GM04503 (cell line): ENCODE measurements at places on chromosomes 2 and 18.
A peak's percentile ranks its signal among the peaks of the same experiment; 100 is the strongest.

DNA sequence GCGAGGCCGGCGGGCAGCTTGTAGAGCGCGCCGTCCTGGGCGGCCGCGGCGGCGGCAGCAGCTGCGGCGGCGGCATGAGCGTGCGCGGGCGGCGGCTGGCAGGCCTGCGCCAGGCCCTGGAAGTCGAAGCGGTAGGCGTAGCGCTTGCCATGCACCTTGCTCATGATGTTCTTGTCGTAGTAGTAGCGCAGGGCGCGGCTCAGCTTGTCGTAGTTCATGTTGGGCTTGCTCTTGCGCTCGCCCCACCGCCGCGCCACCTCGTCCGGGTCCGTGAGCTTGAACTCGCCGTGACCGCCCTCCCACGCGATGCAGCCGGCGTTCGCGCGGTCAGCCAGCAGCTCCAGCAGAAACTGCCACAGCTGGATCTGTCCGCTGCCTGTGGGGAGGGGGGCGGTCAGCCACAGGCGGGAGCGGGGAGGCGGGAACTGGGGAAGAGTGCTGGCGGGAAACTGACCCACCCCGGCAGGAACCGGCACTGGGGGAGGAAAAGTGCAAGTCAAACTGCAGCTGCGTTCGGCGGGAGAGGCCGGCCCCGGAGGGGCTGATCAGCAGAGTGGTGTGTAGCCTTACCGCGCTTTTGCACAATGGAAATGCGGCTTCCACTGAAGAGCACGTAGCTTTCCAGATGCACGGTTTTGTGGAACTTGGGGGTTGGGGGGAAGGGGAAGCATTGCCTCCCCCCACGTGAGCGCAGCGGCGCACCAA, 3.0 kb downstream of the FEV start:
- no peak for DNase-seq

DNA sequence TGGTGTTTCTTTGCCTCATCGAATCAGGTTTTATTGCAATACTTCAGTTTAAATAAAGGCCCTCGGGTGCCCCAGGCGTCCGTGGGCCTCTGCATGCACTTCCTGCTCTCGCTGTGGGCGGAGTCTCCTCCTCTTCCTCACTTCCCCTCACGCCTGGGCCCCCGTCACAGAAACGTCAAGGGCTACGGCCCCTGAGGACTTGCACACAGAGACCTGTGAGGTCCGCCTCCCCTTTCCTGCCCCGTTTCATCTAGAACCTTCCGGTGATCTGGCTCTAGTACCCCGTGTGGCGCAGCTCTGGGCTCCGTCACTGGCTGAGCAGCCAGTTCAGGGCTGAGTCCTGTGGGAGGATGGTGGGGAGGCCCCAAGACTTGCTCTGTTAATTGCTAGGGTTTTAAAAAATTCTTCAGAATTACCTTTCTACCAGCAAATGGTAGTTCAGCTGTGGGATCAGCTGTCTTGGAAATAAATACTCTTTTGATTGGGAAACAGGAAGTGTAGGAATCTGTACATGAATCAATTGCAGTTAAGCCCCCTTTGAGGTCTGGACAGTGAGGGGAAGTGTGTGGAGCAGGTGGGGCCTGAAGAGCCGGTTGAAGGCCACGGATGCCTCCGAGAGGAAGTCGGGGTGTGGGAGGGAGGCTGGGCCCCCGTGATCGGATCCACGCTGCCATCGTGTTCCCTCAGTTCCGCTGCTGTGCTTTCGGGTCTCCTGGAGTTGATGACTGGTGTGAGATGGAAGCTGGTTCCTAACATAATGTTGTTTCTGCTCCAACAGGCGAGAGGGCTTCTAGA, 10.2 kb downstream of the NFATC1 start:
- no peak for DNase-seq

DNA sequence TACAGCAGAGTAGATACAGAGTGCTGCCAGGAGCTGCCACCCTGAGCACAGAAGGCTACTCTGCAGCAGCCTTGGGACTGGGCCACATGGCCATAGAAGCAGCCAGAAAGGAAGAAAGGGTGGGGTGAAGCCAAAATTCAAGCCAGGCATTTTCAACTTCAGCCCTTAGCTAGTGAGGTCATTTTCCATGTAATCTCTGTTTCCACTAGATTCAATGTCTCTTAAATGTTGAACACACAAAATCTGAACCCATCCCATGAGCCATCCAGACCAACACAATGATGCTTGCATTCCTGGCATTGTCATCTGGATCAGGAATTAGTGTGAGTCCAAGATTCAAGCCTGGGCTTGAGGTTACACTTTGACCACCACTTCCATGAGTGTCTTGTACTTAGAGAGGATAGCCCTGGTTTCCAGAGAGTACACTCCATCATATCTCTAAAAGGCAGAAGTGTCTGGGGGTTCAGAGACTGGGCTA, 243.6 kb downstream of the OSR1 start:
- peak; percentile 25 for DNase-seq

- no peak for DNase-seq
Measured at GRCh38 chr18:79321625-79322405, 73.9 kb upstream of the NFATC1 start.

DNA sequence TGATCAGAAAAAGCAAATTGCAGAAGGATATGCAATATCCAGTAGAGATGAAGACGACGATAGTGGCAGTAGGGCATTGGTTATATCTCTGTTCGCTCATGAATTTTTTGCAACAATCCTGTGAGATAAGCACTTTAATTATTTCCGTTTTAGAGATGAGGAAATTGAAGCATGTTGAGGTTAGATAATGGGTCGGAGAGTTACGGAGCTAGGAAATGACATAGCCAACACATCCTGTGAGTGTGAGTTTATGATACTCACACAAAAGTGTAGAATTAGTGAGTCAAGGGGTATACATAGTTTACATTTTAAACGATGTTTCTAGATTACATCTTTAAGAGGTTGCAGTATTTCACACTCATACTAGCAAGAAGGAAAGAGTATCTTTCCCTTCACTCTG, 123.1 kb upstream of the ARL4C start:
- DNase-seq = no peak

GRCh38 chr2:40213071-40213470, 238.8 kb downstream of the SLC8A1 start:
- peak; percentile 78 for DNase-seq

DNA sequence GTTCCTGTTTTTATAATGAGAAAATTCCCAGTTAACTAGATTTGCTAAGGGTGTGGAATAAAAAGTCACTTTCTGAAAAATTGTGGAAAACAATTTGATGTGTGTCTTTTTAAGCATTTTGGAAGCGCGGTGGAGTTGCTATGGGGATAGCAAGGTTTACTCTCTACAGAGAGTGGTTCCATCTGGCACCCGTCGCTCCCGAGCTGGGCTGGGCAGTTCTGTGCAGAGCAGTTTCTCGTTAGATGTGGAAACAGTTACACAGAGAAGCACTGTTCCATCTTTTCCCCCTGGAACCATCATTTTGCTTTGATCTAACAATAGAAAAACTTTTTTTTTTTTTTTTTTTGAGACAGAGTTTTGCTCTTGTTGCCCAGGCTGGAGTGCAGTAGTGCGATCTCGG, 17.4 kb downstream of the LDLRAD4 start:
- DNase-seq = no peak

DNA sequence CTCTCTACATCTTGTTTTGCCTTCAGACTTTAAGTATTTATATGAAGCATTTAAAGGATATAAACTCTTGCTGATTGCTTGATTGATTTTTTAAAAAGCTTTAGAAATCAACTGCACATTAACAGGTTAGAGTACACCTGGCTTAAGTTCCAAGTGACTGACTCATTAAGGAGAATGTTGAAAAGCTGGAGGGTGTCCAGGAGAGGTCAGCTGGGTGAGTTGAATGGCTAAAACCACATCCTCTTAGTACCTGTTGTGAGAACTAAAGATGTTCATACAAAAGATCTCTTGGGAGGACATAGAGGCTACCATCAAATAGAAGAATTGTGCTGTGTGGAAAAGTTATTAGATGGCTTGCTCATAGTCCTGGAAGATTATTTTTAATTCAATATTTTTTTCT, 206.8 kb downstream of the TXNL1 start:
- DNase-seq = no peak

DNA sequence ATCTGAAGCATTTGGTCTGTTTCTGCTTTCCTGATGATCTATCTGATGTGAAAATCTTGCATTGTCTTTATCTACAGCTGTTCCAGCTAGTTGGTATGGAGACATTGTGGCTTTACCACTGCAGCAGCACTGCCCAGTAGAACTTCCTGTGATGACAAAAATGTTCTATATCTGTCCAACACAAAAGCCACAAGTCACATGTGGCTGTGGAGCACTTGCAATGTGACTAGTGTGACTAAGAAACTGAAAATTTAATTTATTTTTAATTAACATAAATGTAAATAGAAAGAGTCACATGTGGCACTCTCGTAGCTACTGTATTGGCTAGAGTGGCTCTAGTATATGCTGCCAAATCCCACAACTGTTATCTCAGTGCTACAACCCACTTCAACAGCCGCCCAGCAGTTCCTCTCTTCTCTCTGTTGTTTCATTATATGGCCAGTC, 425.7 kb downstream of the SETBP1 start:
- peak; percentile 67 for DNase-seq

DNA sequence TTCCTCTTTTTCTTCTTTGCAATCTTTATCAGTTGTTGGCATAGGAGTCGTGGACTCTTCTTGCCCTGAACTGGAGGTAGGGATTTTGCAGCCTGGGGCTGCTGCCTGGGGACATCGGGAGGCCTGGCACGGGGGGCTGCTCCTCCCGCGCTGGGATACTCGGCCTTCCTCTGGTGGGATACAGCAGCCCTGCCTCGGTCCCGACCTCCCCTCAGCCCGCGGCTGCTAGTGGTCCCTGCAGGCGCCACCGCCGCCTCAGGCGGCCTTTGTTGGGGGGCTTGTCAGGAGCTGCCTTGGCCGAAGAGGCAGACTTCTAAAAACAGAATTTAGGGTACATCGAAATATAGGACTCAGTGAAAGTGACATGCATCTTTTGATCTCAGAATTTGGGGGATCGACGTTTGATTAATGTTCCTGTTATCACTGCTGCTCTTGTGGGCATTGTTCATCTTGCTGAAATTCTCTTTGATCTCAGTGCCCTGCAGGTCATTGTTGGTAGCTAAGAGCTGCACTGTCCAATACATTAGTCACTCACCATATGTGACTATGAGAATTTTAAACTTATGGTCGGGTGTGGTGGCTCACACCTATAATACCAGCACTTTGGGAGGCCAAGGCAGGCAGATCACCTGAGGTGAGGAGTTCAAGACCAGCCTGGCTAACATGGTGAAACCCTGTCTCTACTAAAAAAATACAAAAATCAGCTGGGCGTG, 16.3 kb downstream of the POLR2D start:
- DNase-seq = no peak

DNA sequence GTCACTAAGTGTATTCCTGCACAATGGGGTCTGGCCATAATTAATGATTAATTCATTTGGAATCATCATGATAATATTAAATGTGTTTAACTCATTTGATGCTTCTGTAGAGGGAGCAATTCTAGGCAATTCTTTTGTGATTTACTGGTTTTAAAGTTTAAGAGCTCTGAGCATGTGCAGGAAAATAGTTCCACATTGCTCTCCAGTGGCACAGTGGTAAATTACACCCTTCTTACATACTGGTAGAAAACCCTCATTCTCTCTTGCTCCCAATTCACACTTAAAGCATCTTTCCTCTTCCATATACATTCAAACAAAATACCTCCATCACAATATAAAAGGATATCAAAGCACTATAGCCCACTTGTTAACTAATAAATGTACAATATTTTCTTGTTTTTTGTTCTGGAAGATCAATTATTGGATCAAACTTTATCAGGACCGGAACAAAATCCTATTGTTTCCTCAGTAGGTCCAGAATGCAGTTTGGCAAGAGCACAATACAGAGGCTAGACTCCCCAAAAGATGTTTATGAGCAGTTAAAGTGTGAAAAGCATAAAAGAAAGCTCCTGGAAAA, 844.3 kb downstream of the MBD2 start:
- no peak for DNase-seq

- no peak for DNase-seq
Measured at GRCh38 chr2:57432528-57432927, 614.1 kb upstream of the VRK2 start.

GRCh38 chr2:56100791-56101312, 82.9 kb upstream of the CCDC85A start:
- no peak for DNase-seq

- DNase-seq = no peak
Measured at GRCh38 chr2:71303849-71304248, 27.7 kb upstream of the ZNF638 start.

DNA sequence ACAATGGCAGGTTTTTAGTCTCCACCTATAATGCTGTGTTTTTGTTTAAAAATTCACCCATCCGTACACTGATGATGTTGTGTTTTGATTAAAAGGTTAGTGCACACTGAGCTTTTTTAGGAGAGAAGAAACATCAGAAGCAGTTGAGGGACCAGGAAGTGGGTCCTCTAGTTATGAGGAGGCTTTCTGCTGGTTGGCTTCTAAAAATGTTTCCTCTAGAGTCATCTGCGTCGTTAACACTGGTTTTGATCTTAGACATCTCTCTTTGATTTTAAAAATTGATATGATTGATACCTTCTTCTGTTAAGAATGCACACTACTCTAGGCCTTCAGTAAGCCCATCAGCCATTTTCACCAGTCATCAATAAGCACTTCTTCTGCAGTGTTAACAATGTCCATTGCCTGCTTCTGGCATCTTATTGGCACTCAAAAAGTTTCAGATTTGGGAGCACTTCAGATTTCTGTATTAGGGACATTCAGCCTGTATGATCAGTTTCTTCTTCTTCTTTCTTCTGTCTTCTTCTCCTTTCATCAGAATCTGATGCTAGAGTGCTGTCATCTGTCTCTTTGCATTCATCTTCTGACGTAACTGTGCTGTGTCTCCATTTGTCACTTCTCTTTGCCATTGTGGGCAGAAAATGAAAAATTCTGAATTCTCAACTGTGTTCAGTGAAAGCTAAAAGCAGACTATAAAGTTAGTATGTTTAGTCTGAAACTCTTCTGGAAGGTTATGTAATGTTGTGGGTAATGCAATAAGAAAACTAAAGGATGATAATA, 56.3 kb downstream of the PHLPP1 start:
- DNase-seq = no peak

- no peak for DNase-seq
Measured at GRCh38 chr2:73054980-73055379, 16.5 kb downstream of the SFXN5 start.

- DNase-seq = no peak
Measured at GRCh38 chr2:48617618-48618017, at the start of gene GTF2A1L. GTF2A1L (plus strand) TSS chr2:48617856; CDS start chr2:48617875, 19 bp downstream.

- no peak for DNase-seq
Measured at GRCh38 chr2:19895535-19895934, 6.2 kb downstream of the TTC32 start.

- DNase-seq = no peak
Measured at GRCh38 chr2:38835015-38835601, 40.6 kb downstream of the DHX57 start.

DNA sequence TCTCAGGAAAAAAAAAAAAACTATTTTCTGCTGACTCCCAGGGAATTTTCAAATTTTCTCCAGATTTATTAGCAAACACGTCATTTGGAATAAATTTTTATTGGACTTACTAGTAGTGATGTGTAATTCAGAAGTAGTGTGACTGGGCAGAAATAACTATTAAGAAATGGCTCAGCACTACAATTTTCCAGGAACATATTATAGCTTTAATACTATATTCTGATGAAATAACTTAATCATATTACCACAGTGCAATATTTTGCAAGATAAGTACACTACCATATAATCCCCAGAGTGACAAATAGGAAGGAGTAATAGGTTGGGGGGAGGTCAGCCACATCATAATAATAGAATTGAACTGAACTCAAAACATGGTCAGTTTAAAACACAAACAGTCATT, 19.7 kb upstream of the TNFAIP6 start:
- DNase-seq = no peak
